ENCODE measurements at places on chromosomes 1 and 21.
A peak's percentile ranks its signal among the peaks of the same experiment; 100 is the strongest.

- no peak for DNase-seq
Observed at GRCh38 chr1:8871965-8872399, 6.5 kb downstream of the ENO1 start.

GRCh38 chr1:93699049-93699384 lies 17.4 kb upstream of the BCAR3 start:
- DNase-seq = no peak

GRCh38 chr1:157301477-157302198 lies 163.4 kb upstream of the ETV3 start:
- no peak for DNase-seq

DNA sequence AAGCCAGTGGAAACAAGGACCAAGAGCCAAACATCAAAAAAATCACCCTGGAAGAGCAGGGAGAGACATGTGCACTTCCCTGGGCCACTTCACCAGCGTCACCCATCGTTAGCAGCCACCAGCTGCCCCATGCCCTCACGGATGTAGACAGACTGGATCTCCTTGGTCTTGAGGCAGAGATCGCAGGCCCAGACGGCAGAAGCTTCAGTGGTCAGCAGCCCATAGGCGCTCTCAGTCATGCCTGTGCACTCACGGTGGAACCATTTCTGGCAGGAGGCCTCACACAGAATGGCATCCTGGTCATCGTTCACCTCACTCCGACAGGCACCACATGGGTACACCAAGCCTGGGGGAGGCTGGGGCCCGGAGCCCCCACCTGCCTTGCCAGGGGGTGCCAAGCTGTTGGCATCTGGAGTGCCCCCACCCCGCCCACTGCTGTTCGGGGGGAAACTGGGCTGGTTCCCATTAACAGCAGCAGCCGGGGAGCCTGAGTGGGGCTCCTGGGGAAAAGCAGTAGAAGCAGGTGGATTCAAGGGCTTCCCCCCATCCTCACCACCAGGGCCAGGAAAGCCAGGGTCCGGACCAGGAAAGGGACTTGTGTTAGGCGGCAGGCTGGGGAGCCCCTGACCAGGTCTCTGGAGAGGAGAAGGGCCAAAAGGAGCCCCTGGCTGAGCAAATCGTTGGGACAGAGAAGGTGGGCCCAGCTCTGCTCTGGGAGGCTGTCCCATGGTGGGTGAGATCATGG lies 2.7 kb downstream of the PYGO2 start:
- no peak for DNase-seq

GRCh38 chr21:25999921-26000582 lies 170.5 kb downstream of the APP start:
- peak; percentile 51 for DNase-seq

Measured in colonic mucosa (tissue), 4 donors.